Activated CD4-positive, alpha-beta T cell treated with anti-CD3 and anti-CD28 coated beads, Interleukin-2, amount 50 U/mL, for 1 hour (primary cell): ENCODE measurements at places on chromosomes 6 and 20.

DNA sequence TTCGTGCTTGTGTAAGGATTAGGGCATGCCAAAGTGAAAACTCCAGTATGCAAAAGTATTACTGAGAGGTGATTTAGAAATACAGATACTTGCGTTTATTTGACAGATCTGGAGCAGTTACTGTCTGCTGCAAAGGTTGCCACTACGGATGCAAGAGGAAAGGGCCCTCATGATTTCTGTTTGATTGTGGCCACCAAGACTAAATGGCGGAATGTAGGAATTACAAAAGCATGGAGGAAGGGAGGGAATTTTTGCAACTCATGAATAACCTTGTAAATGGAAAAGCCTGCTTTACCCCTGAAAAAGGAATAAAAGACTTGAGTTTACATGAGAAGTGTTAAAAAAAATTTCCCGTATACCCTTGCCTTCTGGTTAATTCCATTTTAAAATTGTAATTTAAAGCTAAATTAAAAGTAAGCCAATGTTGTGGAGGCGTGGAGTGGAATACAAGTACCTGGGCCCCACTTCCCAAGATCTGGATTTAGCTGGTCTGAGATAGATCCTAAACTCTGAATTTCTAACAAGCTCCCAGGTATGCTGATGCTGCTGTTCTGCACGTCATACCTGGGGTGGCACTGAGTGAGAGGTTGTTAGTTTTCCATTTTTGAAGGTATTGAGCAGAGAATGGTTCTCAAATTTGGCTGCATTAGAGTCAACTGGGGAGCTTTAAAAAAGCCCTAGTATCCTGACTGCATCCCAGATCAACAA is 56.6 kb upstream of the NKX2-2 start:
- DNase-seq, result no peak

DNA sequence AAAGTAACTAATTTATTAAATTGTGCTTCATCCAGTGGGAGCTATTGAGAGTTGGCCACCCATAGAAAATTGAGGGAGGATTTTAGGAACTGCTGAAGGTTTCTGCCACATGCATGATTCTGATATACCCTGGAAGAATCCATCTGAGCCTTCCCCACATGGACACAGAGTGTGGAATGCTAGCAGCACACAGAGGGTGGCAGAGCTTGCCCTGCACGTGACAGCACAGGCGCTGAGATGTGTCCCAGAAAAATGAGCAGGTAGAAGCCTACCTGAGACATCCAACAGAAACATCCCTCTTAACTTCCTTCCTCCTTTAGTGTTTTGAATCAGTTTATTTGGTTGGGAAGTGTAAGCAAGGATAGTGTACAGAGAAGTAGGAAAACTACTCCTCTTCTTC is 96.9 kb downstream of the MTHFD1L start:
- no peak for DNase-seq

DNA sequence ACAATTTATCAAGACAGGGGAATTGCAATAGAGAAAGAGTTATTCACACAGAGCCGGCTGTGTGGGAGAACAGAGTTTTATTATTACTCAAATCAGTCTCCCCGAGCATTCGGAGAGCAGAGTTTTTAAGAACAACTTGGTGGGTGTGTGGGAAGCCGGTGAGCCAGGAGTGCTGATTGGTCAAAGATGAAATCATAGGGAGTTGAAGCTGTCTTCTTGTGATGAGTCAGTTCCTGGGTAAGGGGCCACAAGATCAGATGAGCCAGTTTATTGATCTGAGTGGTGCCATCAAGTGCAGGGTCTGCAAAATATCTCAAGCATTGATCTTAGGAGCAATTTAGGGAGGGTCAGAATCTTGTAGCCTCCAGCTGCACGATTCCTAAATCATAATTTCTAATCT is 50.0 kb upstream of the ECI2 start:
- DNase-seq, result no peak

- DNase-seq, result no peak
Measured at GRCh38 chr6:8181160-8181881, 79.0 kb upstream of the EEF1E1 start.

GRCh38 chr6:17156966-17157365 is 55.1 kb downstream of the STMND1 start:
- no peak for DNase-seq

GRCh38 chr6:154411076-154411475 is 54.5 kb upstream of the IPCEF1 start:
- no peak for DNase-seq

GRCh38 chr6:101163611-101164010 is 229.9 kb upstream of the GRIK2 start:
- no peak for DNase-seq

DNA sequence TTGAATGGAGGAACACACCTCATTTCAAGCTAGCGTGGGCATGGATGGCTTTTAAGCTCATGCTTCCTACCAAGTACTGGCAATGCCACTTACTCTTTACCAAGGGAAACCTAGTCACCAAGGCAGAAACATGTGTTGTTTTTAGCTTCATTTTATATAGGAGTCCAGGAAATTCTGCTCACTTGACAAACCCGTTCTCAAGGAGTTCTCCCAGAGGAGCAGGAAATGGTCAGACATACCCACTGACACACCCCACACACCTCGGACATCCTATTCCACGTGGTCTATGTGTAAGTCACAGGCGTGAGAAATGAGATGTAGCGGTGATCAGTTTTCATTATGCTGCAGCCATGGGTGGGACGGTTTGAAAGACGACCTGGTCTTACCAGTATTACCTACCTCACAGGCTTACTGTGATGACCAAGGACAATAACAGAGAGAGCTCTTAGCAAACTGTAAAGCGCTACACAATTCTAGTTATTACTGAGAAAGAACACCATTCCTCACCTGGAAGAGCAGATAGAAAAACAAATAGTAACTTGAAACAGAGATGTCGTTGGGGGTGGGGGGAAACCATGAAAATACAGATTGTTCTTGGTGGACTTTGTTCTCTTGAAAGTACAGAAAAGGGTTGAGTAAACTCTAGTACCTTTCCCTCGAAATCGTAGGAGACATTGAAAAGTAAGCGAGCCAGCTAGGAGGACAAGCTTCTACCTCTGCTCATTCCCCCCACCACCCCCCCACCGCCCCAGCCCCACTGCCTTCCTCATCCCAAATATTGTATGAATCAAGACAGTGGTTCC is 1.7 kb downstream of the CNKSR3 start:
- DNase-seq, result no peak

- DNase-seq, result no peak
Measured at GRCh38 chr20:41889844-41890224, 271.7 kb upstream of the CHD6 start.

DNA sequence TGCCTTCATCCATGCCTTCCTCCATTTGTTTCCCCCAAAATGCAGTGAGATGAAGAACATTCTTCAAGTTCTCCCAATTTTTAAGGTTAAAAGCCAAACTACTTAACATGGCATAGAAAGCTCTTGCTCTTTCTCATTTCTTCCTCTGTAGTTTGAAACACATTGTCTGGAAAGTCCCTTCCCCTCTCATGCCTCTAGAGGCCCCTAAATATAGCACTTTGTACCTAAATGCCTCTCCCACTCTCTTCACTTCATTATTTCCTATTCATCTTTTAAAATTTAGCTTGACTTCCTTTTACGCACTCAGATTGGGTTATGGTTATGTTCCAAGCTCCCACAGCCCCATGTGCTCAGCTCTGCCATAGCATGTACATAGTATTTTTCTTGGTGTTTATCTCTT is 389.3 kb downstream of the HDGFL1 start:
- DNase-seq, result no peak

- DNase-seq, result no peak
Measured at GRCh38 chr6:128719786-128720185, 163.2 kb upstream of the LAMA2 start.

GRCh38 chr6:41331401-41332150 is 3.8 kb upstream of the NCR2 start:
- no peak for DNase-seq

DNA sequence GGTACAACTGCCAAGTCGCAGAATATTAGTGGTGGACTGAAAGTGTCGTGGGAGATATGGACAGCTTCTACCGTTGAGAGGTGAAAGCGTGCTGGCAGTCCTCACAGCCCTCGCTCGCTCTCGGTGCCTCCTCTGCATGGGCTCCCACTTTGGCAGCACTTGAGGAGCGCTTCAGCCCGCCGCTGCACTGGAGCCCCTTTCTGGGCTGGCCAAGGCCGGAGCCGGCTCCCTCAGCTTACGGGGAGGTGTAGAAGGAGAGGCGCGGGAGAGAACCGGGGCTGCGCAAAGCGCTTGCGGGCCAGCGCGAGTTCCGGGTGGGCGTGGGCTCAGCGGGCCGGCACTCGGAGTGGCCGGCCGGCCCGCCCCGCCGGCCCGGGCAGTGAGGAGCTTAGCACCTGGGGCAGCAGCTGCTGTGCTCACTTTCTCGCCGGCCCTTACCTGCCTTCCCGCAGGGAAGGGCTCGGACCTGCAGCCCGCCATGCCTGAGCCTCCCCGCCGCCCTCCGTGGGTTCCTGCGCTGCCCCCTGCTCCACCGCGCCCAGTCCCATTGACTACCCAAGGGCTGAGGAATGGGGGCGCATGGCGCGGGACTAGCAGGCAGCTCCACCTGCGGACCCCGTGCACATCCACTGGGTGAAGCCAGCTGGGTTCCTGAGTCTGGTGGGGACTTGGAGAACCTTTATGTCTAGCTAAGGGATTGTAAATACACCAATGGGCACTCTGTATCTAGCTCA is 47.2 kb upstream of the MBOAT1 start:
- no peak for DNase-seq

GRCh38 chr6:118740372-118740771 is 89.0 kb upstream of the CEP85L start:
- no peak for DNase-seq

DNA sequence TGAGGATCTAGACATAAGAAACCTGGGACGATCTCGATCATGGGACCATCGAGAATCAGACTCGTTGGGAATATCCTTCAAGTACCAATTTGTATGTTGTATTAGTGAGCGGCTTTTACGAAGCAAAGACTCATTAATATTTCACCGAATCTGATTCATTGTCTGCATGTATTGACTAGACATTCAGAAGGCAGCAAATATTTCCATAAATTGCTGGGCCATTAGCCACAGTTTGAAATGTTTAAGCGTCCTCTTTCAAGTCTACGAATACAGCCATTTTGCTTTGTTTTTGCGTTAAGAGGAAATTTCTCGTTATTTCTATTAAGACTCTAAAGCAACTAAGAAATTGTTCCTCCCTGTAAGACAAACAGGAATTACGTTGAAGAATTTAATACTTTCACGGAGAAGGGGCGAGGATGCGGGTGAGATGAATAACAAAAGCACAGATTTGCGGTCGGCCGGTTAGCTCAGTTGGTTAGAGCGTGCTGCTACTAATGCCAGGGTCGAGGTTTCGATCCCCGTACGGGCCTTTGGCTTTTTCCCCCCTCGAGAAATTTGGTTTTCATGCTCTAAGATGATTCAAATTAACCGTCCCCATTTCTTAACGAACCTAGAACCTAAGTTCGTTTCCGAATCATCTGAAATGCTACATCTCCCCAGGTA is 18.5 kb downstream of the POM121L2 start:
- no peak for DNase-seq

DNA sequence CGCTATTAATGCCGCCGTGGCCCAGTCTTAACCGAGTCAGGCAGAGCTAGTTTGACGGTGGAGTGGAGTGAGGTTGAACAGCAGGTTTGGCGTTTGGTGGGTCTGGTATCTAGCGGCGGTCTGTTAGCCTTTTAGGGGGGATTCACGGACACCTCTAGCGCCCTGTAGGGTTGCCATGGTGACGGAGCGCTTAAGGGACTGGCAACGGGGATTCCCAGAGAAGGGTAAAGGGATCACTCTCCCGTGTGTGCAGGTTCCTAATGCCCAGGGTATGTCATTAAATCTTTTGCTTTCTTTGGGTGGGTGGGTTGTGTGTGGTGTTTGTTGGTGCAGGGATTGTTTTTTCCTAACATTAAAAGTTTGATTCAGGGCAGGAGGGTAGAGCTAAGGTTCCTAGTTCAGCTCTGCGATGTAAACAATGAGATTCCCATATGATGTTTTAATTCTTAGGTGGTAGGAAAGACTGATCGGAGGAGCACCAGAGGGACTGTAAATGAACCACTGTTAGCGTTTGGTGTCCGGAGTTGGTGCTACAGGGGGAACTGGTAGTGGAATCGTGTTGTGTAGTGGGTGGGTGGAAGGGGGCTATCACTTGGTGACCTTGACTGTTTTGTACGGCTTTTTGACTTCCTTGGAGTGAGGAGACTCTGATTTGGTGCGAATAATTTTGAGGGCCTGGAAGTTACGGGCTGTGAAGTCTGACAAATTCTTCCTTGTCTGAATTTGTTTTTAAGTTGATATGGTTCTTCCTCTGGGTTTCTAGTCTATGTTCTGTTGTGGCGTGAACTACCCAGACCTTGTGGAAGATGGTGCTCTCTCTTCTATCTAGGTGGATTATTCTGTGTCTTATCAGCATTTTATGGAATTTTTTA is 5.0 kb downstream of the BRD2 start:
- no peak for DNase-seq

DNA sequence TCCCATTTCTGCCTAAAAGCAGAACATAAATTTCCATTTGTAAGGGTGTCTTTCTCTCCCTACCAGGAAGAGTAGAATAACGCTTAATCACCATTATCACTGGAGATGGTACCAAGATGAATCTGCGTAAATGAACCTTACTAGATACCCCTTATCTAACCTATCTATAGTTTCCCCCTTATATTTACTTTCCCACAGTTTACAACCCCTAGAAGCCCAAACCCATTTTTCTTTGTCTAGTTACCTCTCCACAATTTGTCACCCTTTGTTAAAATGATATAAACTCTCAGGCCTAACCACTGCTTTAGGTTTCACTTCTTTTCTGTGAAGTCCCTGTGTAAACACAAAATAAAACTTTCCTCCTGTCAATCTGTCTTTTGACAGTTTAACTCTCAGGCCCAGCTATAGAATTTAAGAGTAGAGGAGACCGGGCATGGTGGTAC is 45.5 kb downstream of the PCNA start:
- no peak for DNase-seq

- no peak for DNase-seq
Measured at GRCh38 chr6:34064675-34065074, 81.2 kb downstream of the GRM4 start.

DNA sequence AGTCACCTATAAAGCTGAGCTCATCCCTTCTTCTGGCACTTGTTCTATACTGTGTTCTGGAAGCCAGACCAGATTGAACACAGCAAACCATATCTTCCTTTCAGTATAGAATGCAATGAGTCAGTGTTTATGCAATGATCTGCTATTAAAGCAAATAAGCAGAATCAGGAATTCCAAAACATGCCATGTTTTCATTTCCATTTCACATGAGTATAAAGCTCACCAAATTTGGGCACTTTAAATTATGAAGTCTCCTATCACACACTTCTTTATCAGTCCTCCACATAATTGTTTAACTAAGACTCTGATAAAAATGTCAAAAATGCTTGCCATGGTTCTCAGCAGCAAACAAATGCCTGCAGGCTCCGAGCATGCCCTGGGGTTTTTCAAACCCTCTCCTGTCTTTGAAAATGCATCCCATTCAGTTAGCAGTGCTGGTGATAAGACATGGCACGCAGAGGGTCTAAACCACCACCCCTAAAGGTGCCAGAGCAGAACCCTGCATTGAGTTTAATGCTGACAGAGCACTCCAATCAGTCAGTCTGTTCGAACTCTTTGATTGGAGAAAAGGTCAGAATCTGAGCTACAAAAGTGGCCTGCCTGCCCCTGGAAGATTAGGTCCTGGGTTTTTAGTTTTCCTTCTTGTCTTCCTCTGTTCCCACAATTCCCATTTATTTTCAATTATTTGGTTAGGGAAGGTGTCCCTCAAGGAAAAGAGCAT is 234.1 kb downstream of the GMPR start:
- no peak for DNase-seq

- no peak for DNase-seq
Measured at GRCh38 chr6:84528201-84528600, 236.2 kb downstream of the TBX18 start.

- DNase-seq, result no peak
Measured at GRCh38 chr6:54861905-54862616, 15.5 kb downstream of the FAM83B start.

- DNase-seq, result no peak
Measured at GRCh38 chr6:88456221-88456859, 290.2 kb upstream of the CNR1 start.
